ENCODE measurements at places on chromosomes 3 and 15.
A peak's percentile ranks its signal among the peaks of the same experiment; 100 is the strongest.

DNA sequence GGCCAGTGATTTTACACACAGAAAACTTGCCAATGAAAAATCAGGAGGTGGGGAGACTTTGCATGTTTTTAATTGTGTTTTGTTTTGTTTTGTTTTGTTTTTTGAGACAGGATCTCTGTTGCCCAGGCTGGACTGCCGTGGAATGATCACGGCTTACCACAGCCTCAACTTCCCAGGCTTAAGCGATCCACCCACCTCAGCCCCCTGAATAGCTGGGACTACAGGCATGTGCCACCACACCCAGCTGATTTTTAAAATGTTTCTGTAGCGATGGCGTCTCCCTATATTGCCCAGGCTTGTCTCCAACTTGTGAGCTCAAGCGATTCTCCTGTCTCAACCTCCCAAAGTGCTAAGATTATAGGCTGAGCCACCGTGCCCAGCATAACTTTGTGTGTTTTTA lies 46.0 kb downstream of the MEIS2 start:
- DNase-seq = no peak

- DNase-seq = no peak
These were observed 375.4 kb upstream of the PROK2 start for GRCh38 chr3:72160351-72160750.

DNA sequence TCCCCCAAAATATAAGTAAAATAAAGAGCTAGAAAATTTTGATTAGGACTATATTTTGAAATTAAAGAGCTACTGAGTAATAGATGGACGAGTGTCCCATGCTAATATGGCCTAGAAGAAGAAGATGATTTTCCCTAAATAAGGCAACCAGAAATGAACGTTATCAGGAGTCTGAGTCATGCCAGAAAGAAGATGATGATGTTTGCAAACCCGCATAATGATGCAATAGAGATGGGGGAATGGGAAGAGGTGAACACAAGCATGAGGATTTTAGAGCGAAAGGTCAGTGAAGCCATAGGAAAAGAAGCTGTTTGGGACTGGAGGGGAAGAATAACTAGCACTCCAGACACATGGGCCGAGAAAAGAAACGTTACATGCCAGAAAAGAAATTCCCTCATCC lies 71.7 kb downstream of the FGF12 start:
- DNase-seq = no peak

DNA sequence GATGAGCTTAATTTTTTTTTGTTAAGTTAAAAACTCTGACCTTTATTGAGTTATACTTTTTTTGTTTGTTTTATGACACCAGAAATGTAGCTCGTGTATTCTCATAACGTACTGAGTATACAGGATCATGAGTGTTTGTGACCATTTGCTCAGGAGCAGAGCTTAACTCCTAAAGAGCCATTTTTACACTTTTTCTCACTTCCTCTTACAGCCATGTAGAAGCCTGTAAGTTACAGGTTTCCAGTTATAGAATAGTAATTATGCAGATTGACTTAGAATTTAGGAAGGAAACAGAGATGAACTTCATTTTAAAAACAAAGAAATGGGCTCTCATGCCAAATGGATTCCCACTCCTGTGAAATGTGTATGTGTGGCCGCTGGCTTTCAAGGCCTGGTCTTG lies 151.7 kb downstream of the MCTP2 start:
- DNase-seq = no peak

- no peak for DNase-seq
These were observed 21.3 kb upstream of the SEC62 start for GRCh38 chr3:169945313-169945712.

GRCh38 chr3:113697500-113698090 lies 1.2 kb upstream of the USF3 start:
- DNase-seq = no peak

GRCh38 chr3:136802481-136802996 lies 16.4 kb upstream of the SLC35G2 start:
- peak; percentile 82 for DNase-seq

DNA sequence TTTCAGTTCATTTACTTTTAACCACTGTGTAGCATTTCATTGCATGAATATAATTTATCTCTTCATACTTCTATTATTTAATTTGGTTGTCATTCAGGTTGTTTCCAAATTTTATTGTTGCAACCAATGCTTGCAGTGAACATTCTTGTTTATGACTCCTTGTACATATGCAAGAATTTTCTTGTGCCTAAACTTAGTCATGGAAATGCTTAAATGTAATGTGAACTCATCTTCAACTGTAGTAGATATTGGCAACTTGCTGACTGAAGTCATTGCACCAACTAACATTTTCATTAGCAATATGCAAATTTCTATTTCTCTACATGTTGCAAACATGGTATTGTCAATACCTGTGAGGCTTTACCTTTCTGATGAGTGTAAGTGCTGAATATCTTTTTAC lies 26.7 kb downstream of the SIDT1 start:
- no peak for DNase-seq

GRCh38 chr15:75023872-75024636 lies 664 bp downstream of the PPCDC start:
- peak; percentile 7 for DNase-seq

GRCh38 chr3:190172751-190173150 lies 52.1 kb upstream of the P3H2 start:
- DNase-seq = no peak

DNA sequence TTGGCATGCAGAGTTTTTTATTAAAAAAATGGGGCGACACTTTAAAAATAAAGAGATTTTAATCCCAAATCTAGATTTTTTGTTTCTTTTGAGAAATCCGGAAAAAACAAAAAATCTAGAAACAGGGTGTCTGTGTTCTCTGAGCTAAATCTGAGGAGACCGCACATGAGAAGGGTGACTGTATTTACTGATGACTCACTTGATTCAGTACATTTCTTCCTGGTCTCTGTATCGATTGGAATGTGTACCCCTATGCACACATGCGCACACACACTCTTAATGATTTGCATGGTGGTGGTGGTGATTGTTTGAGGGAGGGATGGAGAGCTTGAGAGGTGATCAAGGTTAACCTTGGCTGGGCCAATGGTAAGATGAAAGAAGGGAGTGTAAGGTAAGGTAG lies 443.1 kb upstream of the THRB start:
- no peak for DNase-seq

DNA sequence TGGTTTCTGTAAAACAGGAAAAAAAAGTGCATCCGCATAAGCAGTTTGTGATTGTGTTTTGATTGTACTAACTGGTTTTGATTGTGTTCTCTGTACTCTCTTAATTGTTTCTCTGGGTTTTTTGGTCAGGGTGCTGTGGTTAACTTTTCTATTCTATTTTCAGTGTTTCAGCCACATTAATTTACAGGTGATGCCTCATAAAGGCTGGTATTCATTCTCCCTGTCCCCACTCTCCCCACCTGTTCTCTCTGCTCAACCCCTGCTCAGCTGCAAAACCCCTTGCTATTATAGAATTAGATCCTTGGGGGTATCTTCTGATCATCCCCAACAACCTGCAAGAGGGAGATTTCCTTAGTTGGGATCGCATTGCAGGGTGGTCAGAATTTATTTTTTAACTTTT lies 285.4 kb upstream of the AZI2 start:
- no peak for DNase-seq

GRCh38 chr3:63624941-63625560 lies 27.4 kb upstream of the SNTN start:
- no peak for DNase-seq

DNA sequence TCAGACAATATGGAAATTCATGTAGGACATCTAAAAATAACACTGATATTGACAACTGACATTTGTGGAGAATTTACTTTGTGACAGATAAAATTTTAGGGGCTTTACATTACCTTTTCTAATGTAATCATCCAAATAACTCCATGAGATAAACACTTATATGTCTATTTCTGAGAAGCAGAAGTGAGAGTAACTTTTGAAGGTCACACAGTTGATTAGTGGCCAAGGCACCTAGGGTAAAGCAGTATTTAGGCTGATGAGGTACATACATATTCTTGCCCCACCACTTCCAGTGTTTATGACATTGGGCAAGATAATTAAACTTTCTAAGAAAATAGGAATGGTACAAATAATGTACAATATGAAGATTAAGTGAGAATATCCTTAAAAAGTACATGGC lies 248.4 kb downstream of the CPNE4 start:
- no peak for DNase-seq

- no peak for DNase-seq
These were observed 23.7 kb downstream of the RBM5 start for GRCh38 chr3:50112462-50112861.

- DNase-seq = no peak
These were observed 340.2 kb downstream of the LRRC3B start for GRCh38 chr3:26962492-26963360.

GRCh38 chr3:5613599-5613998 lies 426.1 kb downstream of the EDEM1 start:
- DNase-seq = no peak

GRCh38 chr3:185365291-185366073 lies 2.5 kb downstream of the MAP3K13 start:
- DNase-seq = no peak

DNA sequence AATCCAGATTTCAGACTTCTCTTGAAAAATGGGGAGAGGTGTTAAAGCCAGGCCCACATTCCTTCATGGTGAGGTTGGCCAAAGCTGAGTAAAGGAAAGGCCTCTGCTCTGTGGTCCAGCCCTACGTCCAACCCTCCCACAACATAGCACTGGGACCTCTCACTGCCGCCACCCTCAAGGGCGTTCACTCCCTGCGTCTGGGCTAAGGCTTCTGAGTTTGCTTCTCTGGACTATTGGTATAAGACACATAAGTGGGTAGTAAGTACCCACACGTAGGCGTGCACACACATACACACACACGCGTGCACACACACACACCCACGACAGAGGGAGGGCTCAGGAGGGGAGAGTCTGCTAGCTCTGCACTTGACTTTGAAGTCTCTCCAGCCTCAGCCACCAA lies 80.2 kb upstream of the PXYLP1 start:
- DNase-seq = no peak

DNA sequence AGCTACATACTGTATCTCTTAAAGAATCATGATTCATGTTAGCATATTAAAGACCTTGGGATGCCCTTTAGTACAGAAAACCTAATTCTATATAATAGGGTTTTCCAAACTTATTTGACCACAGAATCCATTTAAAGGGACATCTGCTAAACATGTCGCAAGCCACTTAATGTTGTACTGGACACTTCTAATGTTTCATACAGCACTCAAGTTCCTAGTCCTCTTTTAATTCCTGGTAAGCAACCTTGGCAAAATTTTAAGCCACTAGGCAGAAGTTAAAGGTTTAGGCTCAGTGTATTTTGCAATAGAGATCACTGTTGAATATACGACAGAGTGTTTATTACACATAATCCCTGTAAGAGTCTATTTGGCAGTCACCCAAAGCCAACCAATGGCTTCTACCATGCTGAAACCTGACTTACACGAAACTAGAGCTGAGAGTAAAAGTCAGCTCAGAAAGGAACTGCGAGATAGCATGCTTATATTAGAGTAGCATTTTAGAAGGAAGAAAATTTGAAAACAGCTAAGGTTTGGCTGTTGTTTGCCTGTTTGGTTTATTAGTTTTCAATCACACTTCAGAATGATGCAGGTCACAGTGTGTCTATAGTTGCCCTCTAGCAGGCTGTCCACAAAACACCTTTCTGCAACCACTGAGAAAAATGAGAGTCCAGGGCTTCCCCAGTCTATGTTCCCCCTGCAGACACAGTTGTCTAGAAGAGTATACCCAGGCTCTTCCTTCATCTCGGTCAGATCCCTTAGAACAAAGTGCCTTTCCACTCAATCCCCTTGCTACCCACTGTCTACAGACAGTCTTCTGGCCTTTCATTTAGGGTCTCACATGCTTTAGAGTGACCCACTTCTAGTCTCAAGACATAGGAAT lies 104.4 kb downstream of the FMN1 start:
- DNase-seq = peak; percentile 72

GRCh38 chr15:45399381-45400212 lies 21.3 kb upstream of the GATM start:
- DNase-seq = peak; percentile 80

DNA sequence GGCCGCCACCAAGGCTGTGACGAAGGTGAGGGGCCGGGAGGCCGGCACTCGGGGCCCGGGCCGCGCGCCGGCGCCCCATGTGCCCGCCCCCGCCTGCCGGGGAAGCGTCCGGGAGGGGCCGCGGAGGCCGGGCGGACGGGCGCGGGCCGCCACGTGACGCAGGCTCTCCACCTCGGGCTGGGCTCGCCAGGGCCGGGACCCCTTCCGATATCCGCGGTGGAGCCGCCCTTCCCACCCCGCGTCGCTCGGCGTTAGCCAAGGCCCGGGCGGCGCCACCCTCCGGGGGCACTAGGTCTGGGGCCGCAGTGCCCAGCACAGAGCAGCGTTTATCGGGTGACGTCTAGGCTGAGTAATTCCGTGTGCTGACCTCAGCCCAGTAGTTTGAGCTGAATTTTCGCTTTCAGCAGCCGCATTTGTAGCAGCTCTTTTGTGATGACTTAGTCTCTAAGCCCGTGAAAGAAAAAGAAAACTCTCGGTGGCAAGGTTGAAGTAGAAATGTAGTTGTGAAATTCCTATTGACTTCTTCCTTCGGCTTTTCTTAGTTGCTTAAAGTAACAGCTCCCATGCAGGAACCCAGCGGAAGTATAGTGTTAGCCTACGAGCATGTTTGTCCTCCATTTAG lies 885 bp downstream of the CDV3 start:
- DNase-seq = no peak

Data from NCI-H2081 (cell line).